Suppressor macrophage (primary cell): ENCODE measurements at places on chromosomes 5 and 9.

- no peak for DNase-seq
Measured at GRCh38 chr5:122083535-122083934, 5.5 kb upstream of the LOX start.

DNA sequence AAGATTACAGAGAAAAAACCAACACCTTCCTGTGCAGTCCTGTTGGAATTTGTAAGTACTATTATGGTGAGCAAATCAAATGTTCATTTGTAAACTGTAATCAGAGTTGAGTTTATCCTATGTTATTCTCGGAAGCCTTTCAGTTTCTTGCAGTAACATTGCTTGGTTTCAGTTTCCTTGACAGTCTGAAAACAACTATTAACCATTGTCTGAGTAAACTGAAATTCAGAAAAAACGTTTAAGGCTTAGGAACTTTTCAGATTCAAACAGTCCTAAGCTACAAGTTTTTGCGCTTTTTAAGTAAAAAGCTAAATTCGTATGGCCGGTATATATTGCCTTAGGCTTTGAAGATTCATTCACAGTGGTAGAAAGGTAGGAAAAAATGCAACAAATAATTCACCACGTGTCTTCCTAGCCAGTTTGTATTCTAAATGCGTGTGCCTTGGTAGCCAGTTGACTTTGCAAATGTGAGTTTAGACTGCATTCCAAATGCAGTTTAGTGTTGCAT is 2.5 kb downstream of the GPBP1 start:
- DNase-seq = no peak

GRCh38 chr9:83620841-83621636 is 1.9 kb upstream of the IDNK start:
- DNase-seq = peak; percentile 58

- DNase-seq = no peak
Measured at GRCh38 chr9:109307380-109308240, 13.2 kb downstream of the EPB41L4B start.

- DNase-seq = peak; percentile 87
Measured at GRCh38 chr5:139177809-139178588, 20.2 kb downstream of the SIL1 start.

DNA sequence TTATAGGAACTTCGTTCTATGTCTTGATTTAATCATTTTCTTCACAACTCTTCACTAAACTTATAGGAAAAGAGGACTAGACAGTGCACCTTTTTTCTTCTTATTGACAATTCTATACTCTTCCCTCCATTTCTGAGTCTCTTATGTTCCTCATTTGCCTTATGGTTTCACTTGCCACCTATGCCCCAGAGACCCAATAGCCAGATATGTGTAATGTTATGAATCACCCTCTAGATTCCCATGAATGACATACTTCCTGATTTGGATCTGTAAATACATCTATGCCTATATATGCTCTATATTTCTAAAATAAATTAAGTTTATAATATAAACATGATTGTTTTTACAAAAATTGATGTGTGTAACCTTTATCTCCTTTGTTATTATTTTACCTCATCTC is 514.1 kb upstream of the MEF2C start:
- DNase-seq = peak; percentile 87

GRCh38 chr9:37371565-37372464 is 50.7 kb upstream of the GRHPR start:
- no peak for DNase-seq

DNA sequence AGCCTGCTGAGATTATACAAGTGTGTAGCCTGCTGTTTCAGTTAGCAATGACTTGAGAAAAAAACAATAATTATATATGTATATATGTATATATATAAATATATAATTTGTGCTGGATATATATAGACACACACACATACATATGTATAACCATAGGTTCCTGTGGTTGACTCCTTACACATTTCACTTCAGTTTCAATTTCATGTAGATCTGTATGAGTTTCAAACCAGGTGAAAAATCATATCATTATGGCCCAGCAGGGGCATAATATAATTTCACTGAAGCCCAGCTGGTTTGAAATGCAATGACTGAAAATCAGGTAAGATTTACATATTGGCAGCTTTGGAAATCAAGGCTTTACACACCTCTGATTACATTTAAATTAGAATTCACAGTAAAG is 690.4 kb upstream of the CDH18 start:
- DNase-seq = no peak

DNA sequence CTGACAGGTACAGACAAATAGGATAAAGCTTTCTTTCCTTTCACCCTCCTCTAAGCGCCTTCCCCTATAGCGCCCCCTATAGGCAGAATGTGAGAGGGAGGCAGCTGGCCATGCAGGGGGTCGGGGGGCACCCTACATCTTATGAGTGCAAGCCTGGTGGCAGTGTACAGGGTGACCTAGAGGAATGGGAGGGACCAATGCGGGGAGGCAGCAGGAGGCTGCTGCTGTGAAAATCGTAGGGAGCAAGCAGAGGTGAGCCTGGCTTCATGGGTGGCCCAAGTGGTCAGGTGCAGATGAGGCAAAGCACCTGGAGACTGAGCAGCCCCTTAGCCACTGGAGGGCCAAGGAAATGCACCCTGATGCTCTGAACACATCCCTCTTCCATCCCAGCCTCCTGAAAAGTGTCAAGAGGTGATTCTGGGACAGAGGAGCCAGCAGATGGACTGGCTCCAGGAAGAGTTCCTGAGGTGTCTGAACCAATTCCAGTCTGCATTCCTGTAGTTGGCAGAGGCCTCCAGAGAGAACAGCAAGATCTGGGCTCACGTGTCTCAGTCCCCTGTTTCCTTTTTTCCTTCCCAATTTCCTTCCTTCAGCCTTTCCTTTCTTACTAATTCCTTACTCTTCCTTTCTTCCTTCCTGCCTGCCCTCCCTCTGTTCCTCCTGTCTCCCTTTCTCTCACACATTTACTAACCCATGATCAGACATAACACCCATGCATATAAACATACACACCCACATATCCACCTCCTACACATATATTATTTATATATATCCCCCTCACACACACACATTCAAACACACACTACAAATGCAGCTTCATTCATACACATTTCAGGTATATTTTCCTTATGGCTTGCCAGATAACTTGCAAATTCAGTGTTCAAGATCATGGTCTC is 32.8 kb upstream of the GALNT10 start:
- no peak for DNase-seq

GRCh38 chr5:168654211-168654721 is 75.1 kb upstream of the PANK3 start:
- no peak for DNase-seq

DNA sequence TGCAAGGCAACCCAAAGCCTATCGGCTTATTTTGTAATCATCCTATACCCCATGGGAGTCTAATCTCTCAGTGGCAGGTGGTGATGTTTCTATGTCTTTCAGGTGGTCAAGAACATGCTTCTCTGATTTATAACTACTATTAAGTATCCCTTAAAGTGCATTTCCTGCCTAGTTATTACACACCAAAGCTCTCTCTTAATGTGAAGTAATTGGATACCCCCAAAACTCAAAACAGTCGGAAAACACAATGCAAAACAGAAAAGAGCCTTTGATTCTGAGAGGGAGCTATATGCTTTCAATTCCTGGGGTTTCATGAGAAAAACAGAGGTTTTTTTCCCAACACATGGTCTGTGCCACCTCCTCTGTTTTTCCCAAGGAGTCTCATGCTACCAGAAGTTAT is 416.4 kb downstream of the CSNK1G3 start:
- DNase-seq = no peak

GRCh38 chr5:175275748-175276147 is 168.2 kb downstream of the DRD1 start:
- DNase-seq = no peak

DNA sequence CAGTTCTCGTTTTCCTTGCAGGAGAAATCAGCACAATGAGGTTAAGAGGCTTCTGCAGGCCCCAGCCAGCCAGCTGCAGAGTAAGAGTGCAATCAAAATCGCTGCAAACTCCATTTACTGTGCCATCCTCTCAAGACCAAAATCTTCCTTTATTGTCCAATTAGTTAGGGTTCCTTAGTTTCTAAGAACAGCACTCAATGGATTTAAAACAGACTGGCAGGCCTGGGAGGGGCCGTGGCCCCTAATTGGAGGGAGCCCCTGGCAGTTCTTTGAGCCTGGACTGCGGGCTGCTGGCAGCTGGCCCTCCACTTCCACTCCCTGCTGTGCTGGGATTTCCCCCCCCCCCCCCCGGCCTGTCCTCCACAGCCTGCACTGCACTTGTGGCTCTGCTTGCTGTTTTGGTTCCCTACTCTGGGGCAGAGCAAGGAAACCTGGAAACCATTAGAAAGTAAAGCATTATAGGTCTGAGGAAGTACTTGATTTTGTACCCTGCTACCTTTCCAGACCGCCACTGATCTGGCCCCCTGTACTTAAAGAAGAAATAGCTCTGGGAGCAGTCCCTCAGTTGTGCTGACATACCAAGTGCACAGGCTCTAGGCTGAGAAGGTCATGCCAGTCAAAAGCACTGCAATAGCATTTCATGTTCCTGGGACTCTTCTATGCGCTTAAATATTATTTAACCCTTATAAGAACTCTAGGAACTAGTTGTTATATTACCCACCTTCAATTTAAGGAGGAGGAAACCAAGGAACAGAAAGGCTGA is 129.0 kb downstream of the APBA1 start:
- DNase-seq = no peak
